SIG-M5 (cell line): ENCODE measurements at places on chromosomes 16 and 17.

DNA sequence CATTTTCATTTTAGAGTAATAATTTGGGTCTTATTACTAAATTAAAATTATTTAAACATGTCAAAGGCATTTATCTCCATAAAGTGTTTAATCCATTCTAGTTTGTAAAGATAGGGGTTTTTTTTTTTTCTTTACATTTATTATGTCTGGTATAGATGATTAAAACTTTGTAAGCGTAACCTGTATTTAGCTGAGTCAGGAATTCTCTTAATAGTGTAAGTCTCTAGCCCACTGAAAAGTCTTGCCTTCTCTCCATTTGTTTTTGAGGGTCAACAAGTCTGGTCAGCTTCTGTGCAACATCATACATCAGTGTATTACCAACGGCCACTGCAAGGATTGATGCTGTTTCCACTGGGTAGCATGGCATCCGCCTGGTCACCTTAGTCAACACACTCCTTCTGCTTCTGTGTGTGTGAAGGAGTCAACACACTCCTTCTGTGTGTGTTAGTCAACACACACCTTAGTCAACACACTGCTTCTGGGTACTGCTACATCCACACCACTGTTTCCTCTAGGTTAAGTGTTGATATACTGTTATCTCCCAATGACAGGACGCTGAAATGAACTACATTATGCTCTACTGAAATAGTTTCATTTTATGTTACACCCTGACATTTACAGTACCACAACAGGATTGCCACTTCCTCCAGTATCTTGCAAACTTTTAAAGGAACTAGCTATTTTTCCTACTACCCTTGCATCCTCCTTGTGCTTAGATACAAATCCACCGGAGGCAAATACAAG is 37.3 kb upstream of the VWA3A start:
- no peak for DNase-seq

DNA sequence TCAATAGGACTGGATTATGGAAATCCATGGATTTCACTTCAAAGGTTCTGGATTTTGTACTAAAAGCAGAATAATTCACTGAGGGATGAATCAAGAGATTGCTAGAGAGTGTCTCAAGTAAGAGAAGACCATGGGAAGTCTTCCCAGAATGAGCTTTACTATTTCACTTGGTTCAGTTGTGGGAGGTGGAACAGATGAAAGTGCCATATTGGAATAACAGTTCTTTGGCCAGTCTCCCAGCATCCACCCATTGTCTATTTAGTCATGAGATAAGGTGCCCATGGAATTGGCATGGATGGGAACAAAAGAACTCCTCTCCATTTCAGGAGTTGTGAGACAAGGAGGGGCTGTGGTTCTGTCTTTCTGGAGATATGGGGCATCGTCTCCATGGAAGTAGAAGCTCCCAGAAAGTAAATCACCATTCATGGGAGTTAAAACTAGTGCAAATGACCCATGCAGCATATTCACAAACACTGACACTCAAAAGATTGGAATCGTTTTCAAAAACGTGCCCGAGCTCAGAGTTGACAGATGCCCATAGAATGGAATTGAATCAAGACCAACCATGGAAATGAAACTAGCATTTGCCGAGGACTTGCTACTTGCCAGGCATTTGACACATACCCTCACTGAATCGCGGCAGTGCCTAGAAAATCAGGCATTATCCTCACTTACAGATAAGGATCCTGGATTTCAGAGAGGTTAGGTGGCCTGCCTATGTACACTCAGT is 36.2 kb upstream of the CLEC3A start:
- no peak for DNase-seq

DNA sequence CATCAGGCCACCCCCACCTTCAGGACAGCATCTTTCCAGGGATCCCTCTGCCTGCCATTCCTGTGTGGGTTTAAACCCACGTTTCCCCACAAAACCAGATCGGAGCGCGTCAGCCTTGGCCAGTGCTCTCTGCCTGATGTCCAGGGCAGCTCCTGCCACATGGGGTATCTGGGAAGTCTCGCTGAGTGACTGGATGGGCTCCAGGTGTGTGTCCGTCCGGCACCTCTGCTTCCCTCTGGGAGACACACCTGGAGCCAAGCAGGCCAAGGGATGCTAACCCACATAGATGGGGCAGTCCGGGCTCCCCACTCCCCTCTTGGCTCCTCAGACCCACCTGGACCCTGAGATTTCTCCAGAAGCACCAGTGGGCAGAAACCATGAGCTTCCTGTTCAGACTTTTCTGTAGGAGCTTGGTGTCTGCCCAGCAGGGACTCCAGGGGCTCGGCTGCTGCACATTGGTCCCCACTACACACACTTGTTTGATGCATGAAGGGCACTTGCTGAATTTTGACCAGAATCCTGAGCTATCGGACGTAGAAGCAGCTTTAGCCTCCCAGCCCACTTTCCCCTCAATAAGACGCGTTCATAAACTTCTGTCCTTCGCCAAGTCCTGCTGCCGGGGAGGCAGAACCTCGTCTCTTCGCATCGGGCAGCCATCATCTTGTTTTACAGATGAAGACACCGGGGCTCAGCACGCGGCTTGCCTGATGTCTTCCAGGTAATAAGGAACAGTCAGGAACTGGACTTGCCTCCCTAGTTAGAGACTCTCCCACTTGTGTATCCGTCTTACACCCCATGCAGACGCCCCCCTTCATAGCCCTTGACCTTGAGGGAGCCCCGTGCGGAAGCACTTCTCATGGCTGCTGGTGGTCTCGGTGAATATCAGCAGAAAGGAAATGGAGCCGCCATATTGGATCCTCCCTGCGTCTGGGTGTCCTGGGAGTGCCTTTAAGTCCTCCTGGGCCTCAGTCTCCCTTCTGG is 91.6 kb upstream of the ZNF469 start:
- no peak for DNase-seq

DNA sequence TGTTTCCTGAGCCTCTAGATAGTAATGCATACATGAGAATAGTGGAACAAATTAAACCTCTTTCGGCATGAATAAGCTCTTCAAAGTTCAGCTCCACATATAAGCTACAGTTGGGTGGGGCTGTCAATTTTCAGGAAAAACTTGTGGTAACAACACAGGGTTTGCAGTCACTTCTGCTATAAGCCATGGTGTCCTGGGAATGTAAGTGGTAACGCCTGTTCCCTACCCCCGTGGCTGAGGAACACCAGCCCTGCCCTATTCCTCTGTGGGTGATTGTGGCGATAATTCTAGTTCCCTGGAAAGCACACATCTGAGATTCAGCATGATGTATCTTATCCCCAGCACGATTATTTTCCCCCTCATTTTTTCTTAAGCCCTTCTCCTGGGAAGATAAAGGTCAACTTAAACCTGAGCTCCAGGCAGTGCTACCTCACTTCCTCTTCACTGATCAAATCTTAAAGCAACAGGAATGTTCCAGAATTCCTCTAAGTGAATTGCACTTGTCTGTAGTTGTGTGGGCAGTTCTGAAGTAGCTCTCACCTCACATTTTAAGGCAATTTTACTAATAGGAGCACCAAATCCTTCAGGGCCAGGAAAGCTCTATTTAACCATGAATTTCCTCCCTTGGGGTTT is 500.7 kb upstream of the HSBP1 start:
- DNase-seq, result no peak

GRCh38 chr16:65002265-65002664 is 119.6 kb downstream of the CDH11 start:
- no peak for DNase-seq

DNA sequence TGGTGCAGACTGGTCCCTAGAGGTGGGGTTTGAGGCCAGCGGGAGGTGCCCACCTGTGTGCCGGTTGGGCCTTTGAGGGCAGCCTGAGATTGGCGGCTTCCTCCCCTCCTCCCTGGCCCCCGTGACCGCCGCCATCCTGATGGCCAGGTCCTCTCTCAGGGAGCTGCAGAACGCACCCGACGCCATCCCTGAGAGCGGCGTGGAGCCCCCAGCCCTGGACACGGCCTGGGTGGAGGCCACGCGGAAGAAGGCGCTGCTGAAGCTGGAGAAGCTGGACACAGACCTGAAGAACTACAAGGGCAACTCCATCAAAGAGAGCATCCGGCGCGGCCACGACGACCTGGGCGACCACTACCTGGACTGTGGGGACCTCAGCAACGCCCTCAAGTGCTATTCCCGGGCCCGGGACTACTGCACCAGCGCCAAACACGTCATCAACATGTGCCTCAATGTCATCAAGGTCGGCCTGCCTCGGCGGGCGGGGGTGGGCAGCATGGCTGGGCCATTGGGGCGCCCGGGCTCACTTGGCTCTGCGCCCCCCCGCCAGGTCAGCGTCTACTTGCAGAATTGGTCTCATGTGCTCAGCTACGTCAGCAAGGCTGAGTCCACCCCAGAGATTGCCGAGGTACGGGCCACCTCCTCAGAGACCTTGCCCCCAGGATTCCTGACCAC is 2.8 kb downstream of the GPS1 start:
- no peak for DNase-seq
